ENCODE measurements at places on chromosomes 1 and 21.

- DNase-seq: no peak
These were observed 24.8 kb downstream of the NIPAL3 start for GRCh38 chr1:24440436-24440835.

- DNase-seq: no peak
These were observed 210.6 kb upstream of the ADGRL2 start for GRCh38 chr1:81590171-81590570.

DNA sequence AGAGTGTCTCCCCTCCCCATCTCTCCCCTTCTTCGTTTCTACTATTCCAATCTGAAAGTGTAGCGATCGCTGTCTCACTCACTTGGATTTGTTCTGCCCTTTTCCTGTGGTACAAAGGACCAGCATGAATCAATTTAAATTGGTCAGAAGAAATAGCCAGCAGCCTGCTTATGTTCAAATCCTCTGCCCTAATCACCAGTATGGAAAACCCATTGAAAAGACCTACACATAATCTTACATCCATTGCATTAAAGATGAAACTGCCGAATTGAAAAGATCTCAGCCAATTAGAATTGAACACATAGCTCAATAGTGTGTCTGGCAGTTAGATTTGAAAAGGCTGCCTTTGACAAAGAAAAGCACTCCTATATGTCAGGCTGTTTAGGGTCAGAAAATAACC lies 122.6 kb downstream of the TNNI3K start:
- no peak for DNase-seq

- peak; percentile 89 for DNase-seq
These were observed 57.4 kb downstream of the OLIG1 start for GRCh38 chr21:33127154-33127867.

DNA sequence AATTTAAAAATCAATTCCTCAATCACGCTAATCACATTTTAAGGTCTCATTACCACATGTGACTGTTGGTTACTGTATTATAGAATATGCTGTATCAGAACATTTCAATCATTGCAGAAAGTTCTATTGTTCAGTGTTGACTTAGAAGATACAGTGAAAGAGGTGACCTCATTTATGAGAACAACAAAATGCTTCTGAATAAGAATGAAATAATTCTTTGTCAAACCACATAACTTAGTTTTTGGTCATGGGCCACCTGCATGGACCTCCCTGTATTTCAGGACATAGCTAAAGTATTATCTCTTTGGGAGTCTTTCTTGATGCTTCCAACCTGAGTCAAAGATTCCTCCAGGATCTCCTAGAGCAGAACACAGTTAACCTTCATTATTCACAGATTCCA lies 22.3 kb downstream of the MFSD2A start:
- DNase-seq: no peak

DNA sequence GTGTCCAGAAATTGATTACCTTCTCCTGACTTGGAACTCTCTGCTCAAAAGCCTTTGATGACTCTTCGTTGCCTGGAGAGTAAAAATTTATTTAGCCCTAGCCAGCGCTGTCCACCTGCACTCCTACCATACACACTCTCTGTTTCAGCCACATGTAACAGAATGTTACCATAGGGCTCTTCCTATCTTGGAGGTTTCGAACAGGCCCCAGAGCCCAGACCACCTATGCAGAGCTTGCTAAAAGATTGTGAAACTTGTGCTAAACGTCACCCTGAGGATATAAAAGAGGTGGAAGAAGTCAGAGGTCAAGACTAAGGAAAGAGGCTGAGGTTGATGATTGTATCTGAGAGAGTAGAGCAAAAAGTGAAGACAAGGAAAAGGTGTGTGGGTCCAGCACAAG lies 237.0 kb upstream of the HOOK1 start:
- DNase-seq: no peak

DNA sequence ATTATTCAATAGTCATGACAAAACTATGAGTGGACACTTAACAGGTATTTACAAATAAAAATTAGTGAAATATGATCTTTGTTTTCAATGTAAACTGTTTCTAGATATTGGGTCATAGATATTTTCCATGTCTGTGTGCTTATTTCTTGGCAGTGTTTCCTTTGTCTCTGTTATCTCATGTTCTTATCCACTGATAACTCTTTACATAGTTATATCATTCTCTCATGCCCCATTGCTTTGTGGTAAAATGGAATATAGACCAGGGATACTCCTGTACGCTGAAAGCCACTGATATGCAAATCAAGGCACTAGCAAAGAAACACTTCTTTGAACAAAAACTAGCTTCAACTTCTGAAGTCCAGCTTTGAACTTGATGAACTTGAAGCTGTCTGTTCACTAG lies 113.1 kb downstream of the ITSN1 start:
- DNase-seq: no peak

DNA sequence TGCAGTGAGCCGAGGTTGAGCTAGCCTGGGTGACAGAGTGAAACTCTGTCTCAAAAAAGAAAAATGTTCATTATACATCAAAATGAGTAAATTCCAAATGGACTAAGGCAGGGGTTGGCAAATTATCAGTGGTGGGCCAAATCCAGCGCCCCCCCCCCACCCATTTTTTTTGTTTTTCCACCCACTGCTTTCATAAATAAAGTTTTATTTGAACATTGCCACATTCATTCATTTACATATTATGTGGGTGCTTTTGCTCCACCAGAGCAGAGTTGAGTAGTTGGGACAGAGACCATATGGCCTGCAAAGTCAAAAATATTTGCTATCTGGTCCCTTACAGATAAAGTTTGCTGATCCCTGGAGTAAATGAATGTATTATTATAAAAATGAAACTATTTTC lies 99.4 kb downstream of the ZMYM4 start:
- no peak for DNase-seq

DNA sequence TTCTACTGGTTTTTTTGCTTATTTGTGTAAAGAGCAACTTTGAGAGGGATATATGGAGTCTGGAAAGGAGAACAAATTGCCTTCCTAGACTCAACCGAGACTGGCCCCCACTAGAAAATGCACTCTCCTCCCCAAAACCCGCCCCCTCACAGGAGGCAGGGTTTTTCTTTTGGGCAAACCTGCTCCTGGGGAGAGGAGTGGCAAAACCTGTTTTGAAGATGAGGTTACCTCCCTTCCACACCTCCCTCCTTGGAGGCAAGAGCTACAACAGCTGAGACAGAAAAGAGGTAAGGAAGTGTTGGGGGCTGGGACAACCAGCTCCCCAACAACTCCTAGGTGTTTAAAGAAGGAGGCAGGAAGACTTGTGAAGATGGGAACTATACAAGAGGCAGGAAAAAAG lies at the start of gene BNIPL:
TSS of gene BNIPL (plus strand) at position 231 of the 400 bp plus-strand sequence. CDS start at position 371, 140 bp downstream.
- no peak for DNase-seq

- no peak for DNase-seq
These were observed 39.6 kb downstream of the PAX7 start for GRCh38 chr1:18670121-18670867.

DNA sequence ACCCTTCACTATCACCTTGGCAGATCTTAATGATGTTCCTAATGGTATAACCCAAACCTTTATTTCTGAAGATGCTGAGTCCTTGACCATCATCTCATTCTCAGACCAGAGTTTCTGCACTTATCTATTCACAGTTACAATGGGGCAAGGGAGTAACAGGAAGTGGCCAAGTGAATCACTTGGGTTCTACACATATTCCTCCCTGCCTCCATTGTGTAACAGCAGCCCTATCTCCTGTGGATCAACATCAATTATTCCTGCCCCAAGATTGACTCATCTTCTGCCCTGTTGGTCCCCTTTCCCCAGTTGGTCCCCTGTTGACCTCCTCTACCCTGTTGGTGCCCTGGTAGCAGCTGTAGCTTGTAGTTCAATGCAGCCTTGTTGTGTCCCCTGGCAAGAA lies 10.3 kb upstream of the S100A7 start:
- DNase-seq: no peak

DNA sequence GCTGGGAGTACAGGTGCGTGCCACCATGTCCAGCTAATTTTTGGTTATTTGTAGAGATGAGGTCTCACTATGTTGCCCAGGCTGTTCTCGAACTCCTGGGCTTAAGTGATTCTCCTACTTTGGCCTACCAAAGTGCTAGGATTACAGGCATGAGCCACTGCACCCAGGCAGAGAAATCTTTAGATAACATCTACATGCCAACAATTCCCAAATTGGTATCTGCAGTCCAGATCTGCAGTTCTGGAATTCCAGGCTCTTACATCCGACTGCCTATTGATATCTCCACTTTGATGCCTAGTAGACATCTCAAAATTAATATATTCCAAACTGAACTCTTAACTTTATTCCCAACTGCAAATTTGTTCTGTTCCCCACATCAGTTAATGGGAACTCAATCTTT lies 23.3 kb downstream of the INAVA start:
- no peak for DNase-seq

GRCh38 chr1:59653968-59654367 lies 160.8 kb upstream of the HOOK1 start:
- no peak for DNase-seq

DNA sequence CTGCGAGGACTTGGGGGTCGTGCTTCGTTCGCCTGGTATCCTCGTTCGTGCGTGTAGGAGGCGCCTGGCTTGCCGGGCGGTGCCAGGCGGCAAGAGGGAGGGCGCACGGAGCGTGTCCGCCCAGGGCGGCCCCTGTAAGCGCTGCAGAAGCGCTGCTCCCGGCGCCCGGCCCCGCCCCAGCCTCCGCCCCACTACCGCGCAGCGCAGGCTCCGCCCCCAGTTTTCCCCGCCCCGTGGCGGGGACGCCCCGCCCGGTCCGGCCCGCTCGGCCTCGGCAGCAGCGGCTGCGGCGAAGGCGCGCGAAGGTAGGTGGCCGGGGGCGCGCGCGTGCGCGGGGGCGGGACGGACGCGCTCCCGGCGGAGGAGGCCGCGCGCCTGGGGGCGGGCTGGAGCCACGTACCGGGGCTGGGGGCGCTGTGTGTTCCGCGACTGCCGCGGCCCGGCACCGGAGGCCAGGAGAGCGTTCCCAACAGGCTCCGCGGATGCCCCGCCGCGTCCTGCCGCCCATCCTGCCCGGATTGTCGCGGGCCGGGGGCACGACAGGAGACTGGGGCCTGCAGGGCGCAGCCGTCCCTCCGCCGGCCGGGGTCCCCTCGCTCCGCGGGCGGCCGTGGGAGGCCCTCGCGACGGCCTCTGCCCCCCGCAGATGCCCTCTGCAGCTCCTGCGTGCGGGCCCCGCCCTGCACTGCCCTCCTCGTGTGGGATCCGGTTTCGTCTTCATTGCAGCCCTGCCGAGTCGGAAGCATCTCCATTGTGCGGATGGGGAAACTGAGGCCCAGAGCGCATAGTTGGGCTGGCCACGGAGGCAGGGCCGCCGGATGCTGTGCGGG lies 7.7 kb upstream of the CROCC start:
- DNase-seq: peak; percentile 88

- no peak for DNase-seq
These were observed 210.3 kb downstream of the TPR start for GRCh38 chr1:186164773-186165172.

DNA sequence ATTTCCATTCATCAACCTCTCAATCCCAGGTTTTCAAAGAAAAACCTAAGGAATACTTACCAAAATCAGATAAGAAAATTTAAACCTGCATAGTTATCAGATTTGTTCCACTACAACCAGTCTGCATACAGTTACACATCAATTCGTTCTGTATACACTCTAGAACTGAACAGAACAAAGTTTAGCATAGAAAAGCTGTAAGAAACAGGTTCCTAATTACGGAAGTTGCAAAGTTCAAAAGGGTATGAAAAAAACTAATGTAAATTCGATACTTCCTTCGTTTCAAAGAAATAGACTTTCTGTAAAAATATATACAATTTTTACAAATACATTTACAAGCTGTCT lies 3.1 kb downstream of the MCL1 start:
- no peak for DNase-seq

GRCh38 chr21:20440338-20440737 lies 557.9 kb upstream of the NCAM2 start:
- DNase-seq: no peak

- DNase-seq: no peak
These were observed 20.5 kb upstream of the PARP1 start for GRCh38 chr1:226428348-226428747.

DNA sequence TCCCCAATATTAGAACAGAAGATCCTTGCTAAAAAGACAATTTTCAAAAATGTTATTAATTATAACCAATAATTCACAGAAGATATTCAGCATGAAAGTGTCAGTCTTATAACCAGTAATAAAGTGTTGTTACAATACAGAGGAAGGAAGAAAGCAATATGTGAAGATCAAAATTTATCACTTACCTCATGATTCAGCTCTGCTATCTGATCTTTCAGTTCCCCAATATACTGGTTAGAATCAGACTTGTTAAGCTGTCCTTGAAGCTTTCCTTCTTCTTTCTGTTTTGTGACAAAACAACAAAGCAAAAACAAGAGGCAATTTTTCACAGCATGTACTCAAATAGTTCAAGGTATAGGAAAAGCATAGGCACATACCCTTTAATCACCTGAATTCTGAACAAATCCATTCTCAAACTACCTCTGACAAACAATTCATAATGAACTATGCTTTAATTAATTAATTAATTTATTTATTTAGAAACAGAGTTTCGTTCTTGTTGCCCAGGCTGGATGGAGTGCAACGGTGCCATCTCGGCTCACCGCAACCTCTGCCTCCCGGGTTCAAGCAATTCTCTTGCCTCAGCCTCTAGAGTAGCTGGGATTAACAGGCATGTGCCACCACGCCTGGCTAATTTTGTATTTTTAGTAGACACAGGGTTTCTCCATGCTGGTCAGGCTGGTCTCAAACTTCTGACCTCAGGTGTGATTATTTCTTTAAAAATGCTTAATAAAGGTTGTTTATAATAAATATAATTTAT lies 76.9 kb upstream of the GFI1 start:
- no peak for DNase-seq

DNA sequence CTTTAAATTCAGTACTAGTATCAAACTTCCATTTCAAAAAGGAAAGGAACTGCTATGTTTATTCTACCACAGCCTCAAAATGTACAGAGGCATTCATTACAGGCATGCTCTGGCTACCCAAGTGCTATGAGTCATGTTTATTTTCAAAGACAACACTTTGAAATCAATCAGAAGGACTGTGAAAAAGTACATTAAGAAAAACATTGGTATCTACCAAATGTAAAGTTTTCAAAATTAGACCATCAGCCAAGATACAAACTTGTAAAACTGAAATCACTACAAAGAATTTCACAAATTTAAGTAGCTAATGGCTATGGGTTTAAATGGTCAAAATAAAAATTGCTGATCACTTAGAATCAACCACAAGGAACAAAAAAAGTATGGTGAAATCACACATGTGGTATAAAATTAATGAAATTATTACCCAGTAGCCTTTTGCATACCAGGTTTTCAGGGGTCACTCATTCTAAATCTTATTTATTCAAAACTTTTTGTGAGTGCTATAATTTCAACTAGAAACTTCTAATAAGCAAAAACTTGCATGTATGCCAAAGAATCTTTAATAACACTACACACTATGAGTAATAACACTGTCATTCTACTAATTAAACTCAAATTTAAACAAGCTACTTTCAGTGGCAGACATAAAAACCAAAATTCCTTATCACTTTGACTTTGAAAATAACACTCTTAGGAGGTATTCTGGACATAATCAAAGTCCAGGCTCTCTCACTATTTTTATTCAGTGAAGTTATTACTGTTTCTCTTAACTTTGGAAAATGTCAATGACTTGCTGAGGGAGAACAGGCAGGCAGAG lies 49.2 kb downstream of the ENAH start:
- no peak for DNase-seq
